ENCODE measurements at places on chromosomes 1 and 21.

DNA sequence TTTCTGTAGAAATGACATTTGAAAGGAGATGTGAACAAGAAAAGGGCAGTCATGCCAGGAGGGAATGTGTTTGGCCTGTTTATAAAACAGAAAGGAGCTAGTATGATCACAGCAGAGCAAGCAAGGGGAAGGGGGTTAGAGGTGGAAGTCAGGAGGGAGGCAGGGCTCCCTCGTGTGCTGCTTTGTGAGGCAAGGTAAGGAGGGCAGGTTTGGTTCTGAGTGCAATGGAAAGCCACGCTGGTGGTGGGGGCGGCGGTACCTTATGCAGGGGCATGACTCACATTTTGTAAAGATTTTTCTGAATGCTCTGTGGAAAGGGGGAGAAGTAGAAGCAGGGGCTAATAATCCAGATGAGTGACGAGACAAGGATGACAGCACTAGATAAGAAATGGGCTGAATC is 197.5 kb upstream of the C8B start:
- DNase-seq: no peak

DNA sequence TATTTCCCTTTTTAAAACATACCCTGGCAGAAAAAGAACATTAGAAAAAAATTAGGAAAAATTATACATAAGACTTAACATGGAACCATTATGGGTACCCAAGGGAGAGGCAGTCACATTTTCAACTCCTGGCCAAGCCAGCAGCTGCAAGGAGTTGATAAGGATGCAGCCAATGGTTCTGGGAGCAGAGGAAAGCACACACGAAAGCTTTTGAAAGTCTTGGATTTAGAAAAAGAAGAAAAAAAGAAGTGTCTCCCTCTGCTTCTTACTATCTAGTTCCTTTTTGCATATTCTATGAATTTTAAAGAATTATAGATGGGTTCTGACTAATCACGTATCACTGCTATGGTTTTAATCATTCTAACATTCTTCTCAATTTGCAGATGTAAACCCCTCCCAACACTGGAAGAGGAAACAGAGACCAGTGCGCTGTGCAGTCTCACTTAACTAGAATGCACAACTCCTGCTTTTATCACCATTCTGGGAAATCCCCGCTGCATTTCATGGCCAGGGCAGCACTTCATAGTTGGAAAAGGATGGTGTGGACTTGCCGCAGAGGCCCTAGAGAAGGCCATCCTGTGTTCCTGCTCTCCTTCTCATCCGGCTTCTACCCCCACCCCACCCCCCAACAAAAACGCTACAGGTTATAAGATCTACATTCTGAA is 2.7 kb upstream of the CD58 start:
- DNase-seq: peak; percentile 56

DNA sequence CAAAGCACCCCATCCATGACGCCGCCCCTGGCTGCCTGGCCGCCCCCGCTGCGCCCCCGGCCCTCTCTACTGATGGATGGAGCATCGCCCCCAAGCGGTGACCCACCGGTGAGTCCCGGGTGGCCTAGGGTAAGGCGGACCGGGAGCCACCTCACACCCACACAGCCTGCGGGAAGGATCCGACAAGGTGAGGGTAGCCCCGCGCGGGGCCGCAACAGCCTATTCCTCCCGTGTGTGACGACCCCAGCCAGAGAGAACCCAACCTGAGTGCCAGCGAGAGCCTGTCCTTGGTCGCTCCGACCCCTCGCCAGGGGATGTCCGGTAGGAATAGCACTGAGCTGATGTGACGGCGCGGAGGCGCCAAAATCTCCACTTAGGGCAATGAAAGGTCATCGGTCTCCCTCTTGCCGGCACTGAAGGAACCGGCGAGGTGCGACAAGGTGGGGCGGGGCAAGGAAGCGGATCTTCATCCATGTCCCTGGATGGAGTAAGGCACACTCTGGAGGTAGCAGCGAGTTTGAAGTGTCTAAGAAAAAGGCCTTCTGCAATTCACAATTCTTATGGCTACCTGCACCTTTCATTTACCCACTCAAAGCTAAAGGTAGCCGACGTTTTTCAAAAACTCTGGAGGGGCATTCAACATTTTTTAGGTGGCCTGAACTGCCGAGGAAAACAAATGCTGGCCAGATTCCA is 19.7 kb upstream of the CHIA start:
- DNase-seq: no peak

DNA sequence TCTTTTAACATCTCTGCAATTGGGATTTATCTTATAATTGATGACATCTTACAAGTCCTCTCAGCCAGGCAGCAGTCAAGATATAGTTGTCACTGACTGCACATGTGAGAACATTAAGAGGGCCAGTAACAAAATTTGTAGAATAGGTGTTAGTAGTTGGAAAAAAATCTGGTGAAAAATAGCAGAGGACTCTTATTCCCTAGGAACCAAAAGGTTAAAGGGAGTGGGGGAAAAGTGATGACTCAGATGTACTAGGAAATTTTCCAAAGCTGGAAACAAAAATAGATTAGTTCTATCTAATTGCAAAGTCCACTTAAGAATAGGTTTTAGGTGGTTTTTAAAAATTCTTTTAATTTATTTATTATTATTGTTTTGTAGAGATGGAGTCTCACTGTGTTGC is 3.6 kb downstream of the NUP210L start:
- peak; percentile 43 for DNase-seq

DNA sequence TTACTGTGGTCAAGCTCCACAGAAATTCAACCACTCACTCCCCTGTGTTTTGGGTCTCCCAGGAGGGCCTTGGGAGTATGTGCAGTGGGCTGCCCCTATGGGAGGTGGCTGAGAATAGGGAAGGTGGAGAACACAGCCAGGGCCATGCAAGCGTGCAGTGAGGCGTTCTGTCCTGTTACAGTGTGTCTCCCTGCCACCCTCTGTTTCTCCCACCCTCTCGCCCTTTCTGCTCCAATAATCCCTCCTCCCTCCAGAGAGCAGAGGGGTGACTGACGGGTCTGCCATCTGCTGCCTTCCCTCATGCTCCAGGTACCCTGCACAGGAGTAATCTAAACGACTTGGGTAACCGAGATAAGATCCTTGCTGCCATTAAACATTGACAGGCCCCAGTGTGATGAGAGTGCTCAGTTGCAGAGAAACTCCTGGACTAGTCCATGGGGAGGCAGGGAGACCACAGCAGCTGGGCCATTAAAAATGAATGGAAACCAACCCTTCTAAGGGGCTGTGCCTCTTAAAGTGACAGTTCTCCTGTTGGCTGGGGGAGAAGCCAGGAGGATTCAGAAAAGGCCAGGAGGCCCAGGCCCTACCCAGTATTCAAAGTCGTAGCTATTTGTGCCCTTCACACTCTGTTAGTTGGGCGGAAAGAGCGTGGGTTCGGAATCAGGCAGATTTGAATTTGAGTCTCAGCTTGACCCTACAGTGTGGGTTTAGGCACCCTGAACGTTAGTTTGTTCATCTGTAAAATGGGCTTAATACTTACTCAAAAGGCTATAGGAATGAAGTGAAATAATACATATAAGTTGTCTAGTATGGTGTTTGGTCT is 22.4 kb upstream of the BTG2 start:
- no peak for DNase-seq

- DNase-seq: no peak
Observed at GRCh38 chr1:152673016-152673415, 2.1 kb upstream of the LCE2C start.

- DNase-seq: no peak
Observed at GRCh38 chr1:234854645-234855039, 244.7 kb upstream of the IRF2BP2 start.

DNA sequence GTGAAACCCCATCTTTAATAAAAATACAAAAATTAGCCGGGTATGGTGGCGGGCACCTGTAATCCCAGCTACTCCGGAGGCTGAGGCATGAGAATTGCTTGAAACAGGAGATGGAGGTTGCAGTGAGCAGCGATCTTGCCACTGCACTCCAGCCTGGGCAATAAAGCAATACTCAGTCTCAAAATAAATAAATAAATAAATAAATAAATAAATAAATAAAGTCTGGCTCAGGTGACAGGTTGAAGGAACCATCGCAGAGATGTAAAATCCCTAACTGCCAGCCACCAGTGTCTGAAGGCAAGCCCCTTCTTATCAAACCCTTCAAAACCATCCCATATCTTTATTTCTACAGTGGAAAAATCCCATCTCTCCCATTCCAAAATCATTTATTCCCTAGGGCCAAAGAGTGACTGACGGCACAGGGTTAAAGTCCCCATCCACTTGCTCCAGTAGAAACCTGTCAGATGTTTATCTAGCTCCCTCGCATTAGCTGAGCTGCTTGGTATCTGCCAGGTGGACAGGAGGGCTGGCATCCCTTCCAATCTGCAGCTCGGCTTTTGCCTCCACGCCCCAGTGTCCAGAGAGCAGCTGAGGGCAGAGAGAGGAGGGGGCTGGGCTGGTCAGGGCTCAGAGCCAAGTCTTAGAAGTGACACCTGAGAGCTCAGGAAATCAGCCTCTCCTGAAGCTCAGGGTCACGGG is 5.0 kb downstream of the CSRP1 start:
- DNase-seq: no peak

DNA sequence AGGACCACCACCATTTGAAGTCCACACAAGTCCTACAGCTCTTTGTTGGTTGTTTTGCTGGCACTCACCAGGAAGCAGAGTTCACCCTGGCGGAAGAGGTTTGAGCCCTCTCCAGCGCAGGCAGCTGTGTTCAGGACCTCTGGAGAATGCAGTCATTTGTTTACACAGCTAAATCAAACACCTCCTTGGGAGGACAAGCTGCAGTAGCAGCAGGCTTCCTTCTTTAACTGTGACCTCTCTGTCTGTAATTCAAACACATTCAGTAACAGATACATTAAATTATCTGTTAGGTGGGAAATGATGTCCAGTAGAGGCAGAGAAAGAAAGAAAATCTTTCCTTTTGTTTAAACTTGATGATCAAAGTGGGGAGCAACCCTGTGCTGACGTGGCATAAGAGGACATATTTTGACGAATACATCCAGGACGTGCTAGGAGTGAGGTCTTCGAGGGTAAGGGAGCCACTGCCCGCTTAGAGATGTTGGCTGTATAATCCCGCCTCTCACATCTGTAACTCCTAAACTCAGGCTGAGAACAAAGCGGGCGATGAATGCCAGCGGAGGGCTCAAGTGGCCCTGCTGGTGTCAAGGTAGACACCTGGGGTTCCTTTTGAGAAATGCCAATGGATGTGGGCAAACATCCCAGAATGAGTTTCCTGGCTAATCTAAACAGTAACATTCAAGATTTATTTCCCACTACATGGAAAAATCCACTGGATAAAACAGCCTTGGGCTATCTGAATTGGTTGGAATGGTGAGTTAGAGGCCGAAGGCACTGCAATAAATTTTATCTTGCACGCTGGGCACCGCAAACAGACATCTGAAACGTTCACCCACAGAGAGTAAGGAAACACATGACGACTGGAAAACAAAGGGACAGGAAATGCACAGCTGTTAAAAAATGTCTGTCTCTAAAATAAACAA is 51.7 kb downstream of the ABCA4 start:
- peak; percentile 70 for DNase-seq

DNA sequence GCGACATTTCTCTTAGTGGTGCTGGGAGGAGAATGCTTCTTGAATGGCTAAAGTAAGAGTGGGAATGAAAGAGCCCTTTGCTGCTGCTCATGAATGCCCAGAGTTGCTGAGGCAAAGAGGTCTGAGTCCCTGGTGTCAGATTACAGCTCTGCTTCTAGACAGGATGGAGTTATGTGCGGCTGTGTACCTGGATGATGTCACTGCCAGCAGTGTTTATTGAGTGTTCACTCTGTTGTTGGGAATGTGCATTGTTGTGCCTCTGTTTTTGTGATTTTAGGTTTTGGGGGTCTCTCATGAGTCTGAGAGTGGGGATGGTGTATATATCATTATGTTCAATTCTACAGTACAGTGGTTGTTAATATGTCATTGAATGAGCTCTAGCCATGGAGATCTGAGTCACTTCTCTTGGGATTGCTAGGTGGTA is 2.7 kb downstream of the CDC14A start:
- DNase-seq: peak; percentile 32

DNA sequence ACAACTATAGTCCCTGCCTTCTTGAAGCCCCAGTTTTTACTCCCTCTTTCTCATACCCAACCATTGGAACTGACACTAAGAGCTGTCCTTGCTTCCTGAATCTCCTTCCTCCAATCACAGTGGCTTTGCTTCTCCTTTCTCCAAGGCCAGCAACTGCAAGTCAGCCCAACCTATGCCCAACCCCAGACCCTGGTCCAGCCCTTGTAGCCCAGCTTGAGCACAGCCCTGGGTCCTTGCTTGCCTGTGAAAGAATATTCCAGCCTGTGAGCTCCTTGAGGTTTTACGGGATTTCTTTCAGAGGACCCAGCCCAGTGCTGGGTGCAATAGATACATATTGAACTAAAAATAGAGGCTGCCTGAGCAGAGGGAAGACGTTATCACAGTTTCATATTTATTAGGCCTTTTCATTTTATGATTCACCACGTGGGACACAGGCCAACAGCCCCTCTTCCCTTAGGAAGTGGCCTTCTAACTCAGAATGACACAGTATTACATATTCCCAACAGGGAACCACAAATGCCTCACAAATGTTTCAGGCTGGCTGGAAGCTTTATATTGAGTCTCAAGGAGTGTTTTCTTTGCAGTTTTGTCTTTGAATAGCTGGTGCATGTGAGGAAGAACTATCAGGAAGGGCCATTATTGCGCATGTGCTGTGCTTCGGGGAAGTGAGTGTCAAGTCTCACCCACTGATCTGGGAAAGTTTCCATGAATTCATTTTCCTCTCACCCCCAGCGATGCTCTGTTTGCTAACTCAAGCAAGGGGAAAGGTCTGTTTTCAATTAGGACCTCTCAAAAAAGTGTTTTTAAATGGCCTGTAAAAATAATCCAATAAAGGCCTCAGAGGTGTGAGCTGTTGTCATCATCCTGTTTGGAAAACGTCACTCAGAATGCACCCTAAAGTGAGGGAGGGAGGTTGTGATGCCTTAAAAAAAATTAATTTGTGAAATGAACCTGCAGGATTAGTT is 92.3 kb upstream of the NFIA start:
- peak; percentile 79 for DNase-seq

GRCh38 chr1:221664253-221664652 is 77.6 kb downstream of the DUSP10 start:
- no peak for DNase-seq

GRCh38 chr1:160429702-160430535 is 29.6 kb downstream of the VANGL2 start:
- DNase-seq: no peak

DNA sequence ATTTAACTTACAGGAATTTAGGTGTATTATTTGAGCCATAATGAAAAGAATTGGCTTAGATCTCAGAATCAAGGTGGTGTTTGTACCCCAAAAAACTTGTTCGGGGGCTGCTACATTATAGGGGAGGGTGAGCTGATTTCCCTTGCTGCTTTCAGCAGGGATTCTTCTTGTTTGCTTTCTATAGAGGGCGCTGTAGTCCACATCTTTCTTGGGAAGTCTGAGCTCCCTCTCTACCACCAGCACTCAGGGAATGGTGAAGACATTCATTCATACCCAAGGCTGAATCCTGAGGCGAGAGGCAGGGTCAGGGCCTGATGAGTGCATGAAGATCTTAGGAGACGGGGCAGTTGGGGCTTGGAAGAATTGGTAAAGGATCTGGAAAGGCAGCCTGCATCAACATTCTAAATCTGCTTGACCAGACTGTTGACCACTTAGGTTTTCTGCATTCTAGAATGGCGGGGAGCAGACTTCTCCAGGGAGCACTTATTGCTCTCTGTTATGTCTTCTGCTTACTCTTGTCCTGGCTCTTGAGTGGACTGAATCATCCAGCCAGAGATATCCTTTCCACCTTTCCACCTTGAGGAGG is 18.9 kb downstream of the SPATA46 start:
- peak; percentile 63 for DNase-seq

- no peak for DNase-seq
Observed at GRCh38 chr21:31943561-31943960, 70.7 kb downstream of the HUNK start.

Data from fibroblast of pulmonary artery (primary cell).